ENCODE measurements at places on chromosomes 5 and 9.

- DNase-seq = no peak
These were observed 176.0 kb downstream of the SLC12A2 start for GRCh38 chr5:128259607-128260021.

DNA sequence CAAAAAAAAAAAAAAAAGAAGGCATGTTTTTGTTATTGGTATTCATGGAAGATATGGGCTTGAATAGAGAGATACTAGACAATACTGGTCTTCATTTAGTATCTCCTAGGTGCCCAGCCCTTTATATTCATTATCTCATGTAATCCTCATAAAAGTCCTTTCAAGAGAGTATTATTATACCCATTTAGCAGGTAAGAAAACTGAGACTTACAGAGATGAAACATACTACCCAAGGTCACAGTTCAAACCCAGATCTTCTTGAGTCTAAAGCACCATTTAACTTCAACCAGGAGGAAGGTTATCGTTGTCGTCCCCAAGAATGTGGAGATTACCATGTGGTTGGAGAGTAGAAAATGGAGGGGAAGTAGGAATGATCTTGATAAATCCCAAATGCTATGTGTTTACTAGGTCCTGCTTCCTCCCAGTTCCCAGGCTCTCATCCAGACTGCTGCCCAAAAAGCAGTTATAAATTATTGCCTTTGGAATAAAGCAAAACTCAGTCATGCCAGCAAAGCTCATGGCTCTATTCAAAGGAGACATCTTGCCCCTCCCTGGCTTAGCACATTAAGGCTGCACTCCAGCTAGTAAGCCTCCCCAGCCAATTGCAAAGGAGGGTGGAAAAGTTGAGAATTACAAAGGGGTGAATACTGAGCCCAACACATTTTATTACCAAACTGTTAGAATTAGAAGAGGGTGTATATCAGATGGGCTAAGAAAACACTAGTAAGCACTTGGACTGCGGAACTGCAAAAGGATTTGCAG lies 163.9 kb downstream of the PIK3R1 start:
- no peak for DNase-seq

DNA sequence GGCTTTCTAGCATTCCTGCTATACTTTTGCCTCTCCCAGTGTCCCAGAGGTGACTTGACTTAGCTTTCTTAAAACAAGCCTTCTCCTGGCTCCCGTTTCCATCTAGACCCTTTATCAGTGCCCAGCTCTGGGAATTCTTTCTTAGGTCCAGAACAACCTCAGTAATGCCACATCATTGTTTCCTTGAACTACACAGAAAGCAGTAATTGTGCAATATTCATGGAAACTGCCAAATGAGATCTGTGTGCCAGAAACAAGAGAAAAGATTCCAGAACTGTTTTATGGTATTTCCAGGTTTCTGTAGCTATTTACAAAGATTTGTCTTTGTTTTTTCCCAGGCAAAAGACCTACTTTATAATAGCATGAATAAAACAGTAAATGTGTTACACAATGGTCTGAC lies 391.3 kb downstream of the SLCO4C1 start:
- DNase-seq = no peak

GRCh38 chr5:169395136-169395535 lies 94.2 kb upstream of the SLIT3 start:
- no peak for DNase-seq

DNA sequence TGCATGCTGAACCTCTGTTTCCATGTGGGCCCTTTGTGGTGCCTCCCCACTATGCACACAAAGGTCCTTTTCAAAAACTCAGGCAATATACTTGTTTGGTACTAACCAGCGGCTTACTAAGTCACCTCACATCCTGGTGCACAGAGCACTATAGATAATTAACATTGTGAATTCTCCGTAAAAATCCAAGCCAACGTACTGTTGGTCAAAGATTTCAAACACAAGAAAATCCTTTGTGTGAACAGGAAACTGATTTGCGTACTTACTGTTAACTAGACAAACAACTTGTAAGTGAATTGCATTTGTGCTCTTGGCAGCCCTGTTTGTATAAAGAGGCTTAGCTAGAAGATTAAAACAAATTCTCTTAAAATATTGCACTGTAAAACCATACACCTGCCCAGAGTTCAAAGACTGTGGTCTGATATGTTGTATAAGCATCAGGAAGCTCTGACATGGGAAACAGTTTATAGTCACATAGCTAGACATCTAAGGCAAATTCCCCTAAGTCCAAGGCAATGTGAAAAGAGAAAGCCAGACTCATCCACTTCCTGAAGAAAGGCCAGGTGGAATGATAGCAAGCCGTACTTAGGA lies 125.0 kb upstream of the SLC12A2 start:
- no peak for DNase-seq

- no peak for DNase-seq
These were observed 15.8 kb downstream of the ZFAND5 start for GRCh38 chr9:72349240-72349639.

DNA sequence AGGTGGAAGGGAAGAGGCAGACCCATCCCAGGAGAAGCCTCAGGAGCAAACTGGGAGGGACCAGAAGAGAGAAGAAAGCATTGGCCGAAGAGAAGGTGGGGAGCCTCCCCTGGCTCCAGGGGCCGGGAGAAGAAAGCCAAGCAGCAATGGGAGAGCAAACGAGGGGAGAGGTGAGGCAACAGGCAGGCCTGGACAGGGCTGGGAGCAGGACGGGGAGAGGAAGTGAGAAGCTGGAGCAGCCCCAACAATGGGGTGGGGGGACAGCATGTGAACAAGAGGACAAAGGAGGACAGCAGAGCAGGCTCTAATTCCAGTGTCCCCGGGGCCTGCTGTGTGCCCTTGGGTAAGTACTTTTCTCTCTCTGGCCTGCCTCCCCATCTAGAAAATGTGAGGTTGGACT lies 115.3 kb downstream of the PSD2 start:
- DNase-seq = no peak

DNA sequence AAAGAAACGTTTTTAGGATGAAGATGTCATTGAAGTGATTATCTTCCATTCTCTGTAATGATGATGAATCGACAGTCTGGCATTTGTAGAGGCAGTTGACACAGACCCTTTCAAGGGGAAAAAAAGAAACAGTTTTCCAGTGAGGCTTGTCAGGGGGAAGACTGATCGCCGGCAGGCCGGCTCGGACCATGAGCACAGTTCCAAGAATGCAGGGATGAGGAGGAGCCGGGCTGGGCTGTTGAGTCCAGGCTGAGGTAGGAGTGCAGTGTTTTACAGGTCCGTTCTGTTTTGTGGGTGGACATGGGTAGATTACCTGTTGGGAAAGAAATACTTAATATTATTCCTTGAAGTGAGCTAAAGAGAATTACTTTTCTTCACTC lies 194.6 kb downstream of the AOPEP start:
- no peak for DNase-seq

GRCh38 chr9:35958104-35958837 lies at the start of gene OR2S2:
OR2S2 (minus strand) TSS chr9:35958154; CDS start chr9:35958098, 56 bp downstream.
- no peak for DNase-seq

DNA sequence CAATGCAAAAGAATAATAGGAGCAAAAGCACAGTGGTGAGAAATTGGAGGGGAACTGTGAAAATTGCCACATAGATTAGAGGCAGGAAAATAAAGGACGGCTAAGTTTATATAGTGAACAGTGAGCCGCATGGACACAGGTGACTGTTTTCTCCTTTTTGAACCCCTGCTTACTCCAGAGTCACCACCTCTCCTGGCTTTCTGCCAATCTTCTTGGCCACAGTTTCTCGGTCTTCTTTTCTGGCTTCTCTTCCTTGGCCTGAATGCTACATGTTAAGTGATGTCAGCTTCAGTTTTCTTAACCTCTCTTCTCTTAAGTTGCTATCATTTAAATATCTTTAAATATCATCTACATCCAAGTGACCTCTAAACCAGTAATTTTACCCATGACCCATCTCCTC lies 47.3 kb upstream of the CDKN2B start:
- no peak for DNase-seq

DNA sequence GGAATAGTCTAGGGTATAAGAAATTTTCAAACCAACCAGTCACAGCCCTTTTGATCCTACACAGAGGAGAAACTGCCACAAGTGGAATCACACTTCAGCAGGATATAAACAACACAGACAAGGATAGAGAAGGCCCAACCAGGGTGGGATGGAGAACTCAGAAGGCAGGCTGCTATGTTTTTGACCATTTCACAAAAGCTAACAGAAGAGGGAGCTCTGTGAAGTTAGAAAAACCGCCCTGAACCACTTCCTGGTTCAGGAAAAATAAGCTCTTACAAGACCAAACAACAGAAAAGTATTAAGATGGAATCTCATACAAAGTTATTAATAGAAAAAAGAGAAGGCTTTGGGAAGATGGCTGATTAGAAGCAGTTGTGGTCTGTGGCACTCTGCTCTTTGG lies 960 bp upstream of the IFNB1 start:
- peak; percentile 50 for DNase-seq

- no peak for DNase-seq
These were observed 3.5 kb downstream of the RFESD start for GRCh38 chr5:95649842-95650620.

DNA sequence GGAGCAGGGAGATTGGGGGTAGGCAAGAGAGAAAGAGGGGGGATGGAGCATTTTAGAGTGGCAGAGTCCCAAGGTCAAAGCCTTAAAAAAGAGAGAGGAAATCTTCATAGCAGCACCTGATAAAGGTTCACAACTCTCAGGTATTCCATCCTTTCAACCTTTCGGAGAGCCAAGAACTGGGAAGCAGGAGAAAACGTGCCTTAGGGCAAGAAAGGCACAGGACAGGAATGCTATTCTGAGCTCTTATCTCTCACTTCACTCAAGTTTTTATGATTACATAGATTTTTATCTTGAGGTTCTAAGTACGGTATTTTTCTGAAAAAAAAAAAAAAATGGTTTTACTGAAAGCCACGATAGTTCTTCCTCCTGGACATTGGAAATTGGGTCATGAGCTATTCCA lies 34.5 kb upstream of the SMAD5 start:
- DNase-seq = no peak

- DNase-seq = no peak
These were observed 24.6 kb upstream of the JADE2 start for GRCh38 chr5:134500699-134501430.

GRCh38 chr9:7549249-7549648 lies 250.3 kb downstream of the DMAC1 start:
- DNase-seq = no peak

- DNase-seq = no peak
These were observed 270.2 kb upstream of the RIOK2 start for GRCh38 chr5:97453263-97453662.

DNA sequence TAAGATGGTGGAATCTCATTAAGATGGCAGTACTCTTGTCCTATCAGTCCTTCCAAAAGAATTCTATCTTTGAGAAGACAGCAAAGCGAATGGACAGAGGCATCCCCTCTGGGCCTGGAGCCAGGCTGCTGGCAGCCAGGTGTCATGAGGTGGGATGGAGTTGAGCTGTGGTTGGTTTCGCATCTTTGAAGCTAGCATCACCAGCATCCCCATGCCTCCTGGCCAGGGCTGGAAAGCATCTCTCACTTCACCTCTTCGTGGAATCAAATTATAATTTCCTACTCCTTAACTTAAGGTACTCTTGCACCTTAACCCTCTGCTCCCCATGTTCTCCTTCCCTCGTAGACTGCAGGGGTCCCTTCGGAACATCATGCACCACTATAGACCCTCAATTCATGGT lies 248.3 kb downstream of the GADD45G start:
- no peak for DNase-seq

DNA sequence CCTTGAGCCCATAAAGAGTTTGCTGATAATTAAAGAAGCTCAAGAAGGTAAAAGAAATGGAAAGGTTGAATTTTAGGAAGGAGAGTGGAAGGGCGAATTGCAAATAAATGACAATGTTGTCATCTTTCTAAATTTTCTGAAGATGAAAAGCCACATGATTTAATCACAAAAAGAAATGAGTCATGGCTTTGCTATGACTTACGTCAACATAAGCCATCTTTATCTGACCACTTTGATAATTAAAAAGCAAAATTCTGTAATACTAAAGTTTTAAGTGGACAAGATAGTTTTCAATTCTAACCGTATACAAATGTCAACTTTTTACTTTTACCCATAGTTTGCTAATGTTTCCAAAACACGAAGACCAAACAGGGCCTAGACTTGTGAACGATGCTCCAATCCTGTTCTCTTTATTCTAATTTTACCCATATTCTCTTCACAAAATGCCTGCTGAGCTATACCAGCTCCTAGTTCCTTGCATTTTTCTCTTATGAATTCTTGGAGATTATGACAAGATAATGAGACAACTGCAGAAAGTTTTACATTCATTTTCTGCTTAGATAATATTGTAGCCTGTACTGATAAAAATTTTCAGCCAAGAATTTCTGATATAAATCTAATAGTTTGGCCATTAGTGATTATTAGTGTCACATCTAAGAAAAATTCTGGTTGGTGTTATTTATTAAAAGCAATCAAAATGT lies 21.8 kb upstream of the PRUNE2 start:
- DNase-seq = no peak

DNA sequence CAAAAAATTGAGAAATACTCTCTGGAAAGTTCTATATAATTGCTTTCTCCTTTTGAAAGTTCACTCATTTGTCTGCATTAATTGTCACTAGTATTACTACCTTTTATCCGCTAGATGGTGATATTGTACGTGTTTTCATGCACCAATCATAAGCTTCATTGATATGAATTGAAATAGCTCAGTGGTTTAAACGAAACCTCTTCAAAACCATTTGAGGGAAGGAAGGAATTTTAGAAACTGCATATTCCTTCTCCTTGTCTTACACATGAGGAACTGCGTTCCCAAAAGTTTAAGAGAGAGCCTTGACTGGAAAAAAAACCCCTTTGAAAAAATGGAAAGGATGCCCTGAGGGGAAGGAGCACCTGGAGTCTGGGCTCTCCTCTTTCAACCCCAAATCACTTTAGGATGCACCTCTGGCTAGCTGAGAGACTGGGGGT lies 98.6 kb downstream of the YTHDC2 start:
- DNase-seq = peak; percentile 61

DNA sequence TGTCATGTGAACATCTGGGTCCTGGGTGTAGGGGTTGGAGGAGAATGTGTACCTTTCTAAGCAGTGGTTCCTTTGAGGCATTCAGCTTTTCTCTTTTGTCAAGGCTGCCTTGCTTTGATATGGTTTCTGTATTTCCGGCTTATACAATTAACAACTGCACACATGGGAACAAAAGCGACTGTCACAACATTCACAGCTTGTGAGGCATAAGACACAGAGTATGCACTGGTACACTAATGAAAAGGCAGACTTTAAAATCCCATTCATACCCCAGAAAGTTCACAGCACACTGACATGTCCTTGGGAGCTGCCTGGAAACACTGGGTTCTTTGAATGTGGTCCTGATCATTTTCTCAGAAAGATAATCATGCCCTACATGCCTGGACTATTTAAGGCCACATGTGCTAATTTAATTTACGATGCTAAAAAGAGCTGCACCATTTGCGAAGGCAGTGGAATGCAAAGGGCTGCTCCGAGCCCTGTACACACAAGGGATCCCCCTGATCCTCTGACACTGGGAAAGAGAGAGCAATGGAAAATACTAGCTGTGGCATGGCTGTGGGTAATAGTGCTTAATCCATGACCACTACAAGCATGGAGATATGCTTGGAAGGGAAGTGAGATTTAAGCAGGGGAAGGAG lies 131.8 kb downstream of the EFNA5 start:
- peak; percentile 2 for DNase-seq

- DNase-seq = peak; percentile 62
These were observed 33.1 kb downstream of the FYB1 start for GRCh38 chr5:39186289-39186688.

Measured in natural killer cell (primary cell).